ENCODE measurements at places on chromosomes 2 and 18.

DNA sequence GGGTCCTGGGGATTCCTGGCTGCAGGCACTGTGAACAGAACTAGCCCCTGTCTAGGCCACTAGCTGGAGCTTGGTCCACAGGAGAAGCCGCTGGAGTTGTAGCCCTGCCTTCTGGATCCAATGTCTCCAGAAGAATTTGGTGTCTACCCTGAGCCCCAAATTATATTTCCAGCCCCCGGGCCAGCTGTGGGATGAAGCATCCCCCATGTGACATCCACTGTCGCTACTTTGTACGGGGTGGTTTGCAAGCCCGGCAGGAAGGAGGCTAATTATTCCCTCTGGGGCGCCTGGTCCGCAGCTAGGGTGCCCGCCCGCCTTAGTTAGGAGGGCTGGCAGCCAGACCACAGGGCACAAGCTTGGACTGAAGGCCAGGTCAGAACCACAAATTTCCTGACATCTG lies 106.5 kb downstream of the SMAD7 start:
- no peaks in the 10 kb centered on the region for H3K27me3 ChIP-seq
- H3K4me1 ChIP-seq: peaks cover 23% of the 10 kb centered on the region

- peak; percentile 70 for DNase-seq
- H3K4me3 ChIP-seq: no peak overlapping the region
- H3K4me1 ChIP-seq: peaks cover 30% of the 10 kb centered on the region
- no peak overlapping the region for H3K27ac ChIP-seq
- no peaks in the 10 kb centered on the region for H3K27me3 ChIP-seq
Observed at GRCh38 chr2:159788253-159788652, 9.8 kb downstream of the CD302 start.

- H3K4me3 ChIP-seq: no peak overlapping the region
- H3K27me3 ChIP-seq: no peaks in the 10 kb centered on the region
- no peaks in the 10 kb centered on the region for H3K4me1 ChIP-seq
- no peak for DNase-seq
- no peak overlapping the region for H3K27ac ChIP-seq
Observed at GRCh38 chr2:81050580-81051095, 746.1 kb upstream of the LRRTM1 start.

- H3K4me1 ChIP-seq: peaks cover 19% of the 10 kb centered on the region
- H3K27me3 ChIP-seq: no peaks in the 10 kb centered on the region
- H3K27ac ChIP-seq: peak overlapping the region; percentile 90
- H3K36me3 ChIP-seq: peaks cover 17% of the 10 kb centered on the region
- H3K4me3 ChIP-seq: peak overlapping the region; percentile 79
Observed at GRCh38 chr2:74528600-74529356, 728 bp downstream of the AUP1 start.

- H3K27me3 ChIP-seq: no peaks in the 10 kb centered on the region
- H3K27ac ChIP-seq: no peak overlapping the region
- no peak for DNase-seq
- H3K4me3 ChIP-seq: no peak overlapping the region
- no peaks in the 10 kb centered on the region for H3K4me1 ChIP-seq
Observed at GRCh38 chr2:11807156-11808015, 61.0 kb downstream of the LPIN1 start.

DNA sequence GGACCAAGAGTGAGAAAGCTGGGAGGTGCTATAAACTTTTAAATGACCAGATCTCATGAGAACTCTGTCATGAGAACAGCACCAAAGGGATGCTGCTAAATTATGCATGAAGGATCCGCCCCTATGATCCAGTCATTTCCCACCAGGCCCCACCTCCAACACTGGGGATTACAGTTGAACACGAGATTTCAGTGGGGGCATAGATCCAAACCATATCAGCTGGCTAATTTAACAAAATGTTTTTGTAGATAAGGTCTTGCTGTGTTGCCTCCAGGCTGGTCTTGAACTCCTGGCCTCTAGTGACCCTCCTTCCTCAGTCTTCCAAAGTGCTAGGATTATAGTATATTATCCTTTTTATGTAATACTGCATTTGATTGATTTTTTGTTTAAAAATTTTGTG lies 56.0 kb downstream of the NBEAL1 start:
- no peaks in the 10 kb centered on the region for H3K36me3 ChIP-seq
- no peaks in the 10 kb centered on the region for H3K27me3 ChIP-seq
- H3K27ac ChIP-seq: peak overlapping the region; percentile 19
- no peak for DNase-seq

DNA sequence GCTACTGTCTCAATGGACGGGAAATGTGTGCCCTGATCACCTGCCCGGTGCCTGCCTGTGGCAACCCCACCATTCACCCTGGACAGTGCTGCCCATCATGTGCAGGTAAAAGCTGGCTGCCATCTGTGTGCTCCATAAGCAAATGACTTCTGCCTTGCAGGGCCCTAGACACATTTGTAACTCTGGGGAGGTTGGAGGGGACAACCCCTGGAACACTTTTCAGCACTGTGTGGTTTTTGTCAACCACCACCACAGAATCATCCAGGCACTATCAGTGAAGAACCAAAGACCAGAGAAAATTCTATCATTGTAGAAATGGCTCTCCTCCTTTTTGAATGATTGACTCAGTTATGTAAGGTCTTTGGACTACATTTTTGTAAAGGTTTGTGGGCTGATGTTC lies 84.3 kb downstream of the FEZ2 start:
- H3K27ac ChIP-seq: no peak overlapping the region
- no peaks in the 10 kb centered on the region for H3K4me1 ChIP-seq
- DNase-seq: no peak

GRCh38 chr2:209321076-209321475 lies 102.8 kb upstream of the MAP2 start:
- no peak overlapping the region for H3K27ac ChIP-seq
- no peaks in the 10 kb centered on the region for H3K27me3 ChIP-seq
- no peak for DNase-seq
- no peaks in the 10 kb centered on the region for H3K36me3 ChIP-seq
- H3K4me1 ChIP-seq: no peaks in the 10 kb centered on the region
- H3K4me3 ChIP-seq: no peak overlapping the region

GRCh38 chr2:64947885-64948284 lies 41.3 kb upstream of the SLC1A4 start:
- no peak overlapping the region for H3K27ac ChIP-seq
- H3K4me3 ChIP-seq: no peak overlapping the region
- H3K4me1 ChIP-seq: no peaks in the 10 kb centered on the region
- DNase-seq: no peak
- no peaks in the 10 kb centered on the region for H3K36me3 ChIP-seq
- H3K27me3 ChIP-seq: no peaks in the 10 kb centered on the region

DNA sequence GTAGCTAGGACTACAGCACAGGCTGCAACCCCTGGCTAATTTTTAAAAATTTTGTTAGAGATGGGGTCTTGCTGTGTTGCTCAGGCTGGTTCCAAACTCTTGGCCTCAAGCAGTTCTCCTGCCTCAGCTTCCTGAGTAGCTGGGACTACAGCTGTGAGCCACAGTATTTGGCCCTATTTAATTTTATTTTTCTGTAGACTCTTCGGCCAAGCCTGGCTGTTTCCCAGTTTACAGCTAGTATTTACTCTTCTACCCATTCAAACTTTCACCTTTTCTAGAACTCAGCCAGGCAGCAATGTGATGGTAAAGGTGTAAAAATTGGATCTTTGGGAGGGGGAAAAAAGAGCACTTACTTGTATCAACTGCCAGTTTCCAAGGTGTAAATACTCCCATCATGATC lies 35.3 kb downstream of the SH3RF3 start:
- H3K27ac ChIP-seq: peak overlapping the region; percentile 62
- H3K4me1 ChIP-seq: peaks cover 4% of the 10 kb centered on the region
- H3K27me3 ChIP-seq: no peaks in the 10 kb centered on the region
- no peak overlapping the region for H3K4me3 ChIP-seq
- no peak for DNase-seq

DNA sequence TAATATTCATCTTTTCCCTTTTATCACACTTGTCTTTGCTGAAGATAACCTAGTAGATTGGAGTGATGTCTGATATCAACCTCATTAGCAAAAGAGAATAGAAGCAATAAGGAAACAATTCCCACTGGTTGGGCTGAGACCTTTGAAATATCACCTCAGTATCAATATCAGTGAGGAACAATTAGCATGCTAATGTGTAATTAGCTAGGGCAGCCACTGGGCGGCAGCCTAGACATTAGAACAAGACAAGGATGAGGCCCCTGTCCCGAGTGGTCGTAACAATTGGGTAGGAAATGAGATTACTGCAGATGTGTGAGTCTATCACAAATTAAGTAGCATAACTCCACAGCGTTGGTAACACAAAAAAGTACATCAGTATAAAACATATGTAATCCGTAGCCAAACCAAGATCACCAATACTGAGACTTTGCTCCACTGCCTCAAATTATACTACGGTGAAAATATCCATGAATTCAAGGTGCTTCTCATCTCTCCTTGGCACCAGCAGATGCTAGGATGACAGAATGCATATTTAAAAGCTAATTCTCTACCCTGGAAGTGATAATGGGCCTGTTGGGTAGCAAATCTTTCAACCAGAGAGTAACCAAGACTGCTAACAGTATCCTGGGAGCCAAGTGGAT lies 99.1 kb downstream of the ALPK2 start:
- no peaks in the 10 kb centered on the region for H3K27me3 ChIP-seq
- H3K4me1 ChIP-seq: peaks cover 12% of the 10 kb centered on the region
- no peak overlapping the region for H3K4me3 ChIP-seq

DNA sequence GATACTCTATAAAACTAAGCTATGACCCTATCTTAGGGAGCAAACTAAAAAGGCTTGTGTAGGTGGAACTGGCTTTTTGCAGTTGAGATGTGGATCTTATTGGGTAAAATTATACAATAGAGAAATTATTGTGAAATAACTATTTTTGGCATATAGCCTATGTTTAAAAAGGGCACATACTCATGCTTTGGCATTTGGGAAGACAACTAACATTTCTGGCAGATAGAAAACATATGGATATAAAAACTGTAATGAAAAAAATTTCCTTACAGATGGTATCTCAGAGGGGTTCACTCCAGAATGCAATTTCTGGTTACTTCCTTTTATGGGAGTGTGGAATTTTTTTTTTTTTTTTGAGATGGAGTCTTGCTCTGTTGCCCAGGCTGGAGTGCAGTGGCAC lies 120.1 kb upstream of the CCDC195 start:
- no peak overlapping the region for H3K4me3 ChIP-seq
- H3K27me3 ChIP-seq: no peaks in the 10 kb centered on the region
- no peak for DNase-seq
- no peaks in the 10 kb centered on the region for H3K36me3 ChIP-seq

- H3K27ac ChIP-seq: no peak overlapping the region
- peaks cover 5% of the 10 kb centered on the region for H3K4me1 ChIP-seq
- H3K36me3 ChIP-seq: no peaks in the 10 kb centered on the region
Observed at GRCh38 chr18:36181898-36182506, 5.3 kb upstream of the MOCOS start.

- DNase-seq: no peak
- no peak overlapping the region for H3K4me3 ChIP-seq
- H3K27me3 ChIP-seq: no peaks in the 10 kb centered on the region
- no peak overlapping the region for H3K27ac ChIP-seq
- H3K36me3 ChIP-seq: no peaks in the 10 kb centered on the region
- peaks cover 31% of the 10 kb centered on the region for H3K4me1 ChIP-seq
Observed at GRCh38 chr2:100834221-100834620, 14.3 kb downstream of the NPAS2 start.
